ENCODE measurements at places on chromosomes 11 and 22.

DNA sequence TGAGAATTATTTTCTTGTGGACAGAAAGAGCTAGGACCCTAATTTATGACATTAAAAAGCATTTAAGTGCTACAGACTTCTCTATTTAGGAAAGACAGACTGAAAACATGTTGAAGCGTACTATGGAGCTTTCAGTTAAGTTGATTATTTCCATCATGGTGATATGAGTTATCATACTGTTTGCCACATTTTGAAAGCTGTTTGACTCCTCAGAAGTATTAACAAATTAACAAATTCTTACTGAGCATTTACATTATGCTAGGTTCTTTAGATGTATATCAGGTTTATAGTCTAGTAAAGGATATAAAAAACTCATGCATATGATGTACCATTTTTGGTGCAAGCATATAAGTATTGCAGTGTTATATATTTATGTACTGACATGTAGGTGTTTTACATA lies 50.1 kb downstream of the ARHGEF12 start:
- H3K4me1 ChIP-seq: peaks cover 6% of the 10 kb centered on the region
- H3K27me3 ChIP-seq: peaks cover 4% of the 10 kb centered on the region
- no peak overlapping the region for H3K4me3 ChIP-seq
- no peak for ATAC-seq
- H3K27ac ChIP-seq: no peak overlapping the region
- no peaks in the 10 kb centered on the region for H3K36me3 ChIP-seq

GRCh38 chr11:9646324-9646723 lies 17.6 kb upstream of the SWAP70 start:
- no peaks in the 10 kb centered on the region for H3K36me3 ChIP-seq
- ATAC-seq: no peak
- H3K4me3 ChIP-seq: no peak overlapping the region
- H3K4me1 ChIP-seq: no peaks in the 10 kb centered on the region

DNA sequence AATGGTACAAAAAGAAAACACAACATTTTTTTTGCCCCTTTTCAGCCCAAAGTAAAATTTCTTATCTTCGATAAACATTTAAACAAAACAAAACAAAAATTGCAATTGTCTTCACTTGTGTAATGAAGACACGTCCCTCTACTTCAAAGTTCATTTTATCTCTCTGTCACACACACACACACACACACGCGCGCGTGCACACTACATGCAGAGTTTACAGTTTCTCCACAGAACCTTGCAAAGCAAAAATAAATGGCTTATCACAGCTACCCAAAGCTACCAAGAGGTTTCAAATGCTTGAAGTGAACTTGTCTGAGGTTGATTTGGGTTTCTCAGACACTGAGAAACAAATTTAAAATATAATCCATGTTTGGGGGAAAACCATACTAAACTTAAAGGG lies 72.3 kb downstream of the ETS1 start:
- H3K27me3 ChIP-seq: no peaks in the 10 kb centered on the region
- peak overlapping the region; percentile 100 for H3K27ac ChIP-seq
- peak overlapping the region; percentile 99 for H3K4me3 ChIP-seq
- ATAC-seq: no peak
- peaks cover 67% of the 10 kb centered on the region for H3K4me1 ChIP-seq
- H3K36me3 ChIP-seq: peaks cover 100% of the 10 kb centered on the region

- peak; percentile 75 for ATAC-seq
- H3K4me3 ChIP-seq: peak overlapping the region; percentile 9
- H3K4me1 ChIP-seq: peaks cover 32% of the 10 kb centered on the region
- no peaks in the 10 kb centered on the region for H3K27me3 ChIP-seq
Measured at GRCh38 chr11:13206086-13206640, 71.4 kb upstream of the BMAL1 start.

DNA sequence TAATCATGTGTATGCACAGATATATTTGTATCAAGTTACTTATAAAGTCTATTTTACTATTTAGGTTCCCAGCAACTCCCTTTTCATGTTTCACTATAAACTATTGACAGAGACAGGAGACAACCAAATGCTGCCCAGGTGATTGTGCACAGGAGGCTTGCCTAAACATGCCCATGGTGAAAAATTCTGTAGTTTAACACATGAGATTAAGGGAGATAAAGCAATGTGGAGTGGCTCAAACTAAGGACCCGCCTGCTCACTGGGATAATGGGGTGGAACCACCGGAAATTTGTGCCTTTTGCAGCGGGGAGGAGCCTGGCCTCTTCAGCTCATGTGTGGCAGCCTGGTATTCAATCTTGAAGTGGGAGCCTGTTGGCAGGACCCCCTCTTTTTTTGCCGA lies 459.5 kb upstream of the CNTN5 start:
- no peak overlapping the region for H3K27ac ChIP-seq
- H3K27me3 ChIP-seq: no peaks in the 10 kb centered on the region
- ATAC-seq: no peak
- H3K4me3 ChIP-seq: no peak overlapping the region

DNA sequence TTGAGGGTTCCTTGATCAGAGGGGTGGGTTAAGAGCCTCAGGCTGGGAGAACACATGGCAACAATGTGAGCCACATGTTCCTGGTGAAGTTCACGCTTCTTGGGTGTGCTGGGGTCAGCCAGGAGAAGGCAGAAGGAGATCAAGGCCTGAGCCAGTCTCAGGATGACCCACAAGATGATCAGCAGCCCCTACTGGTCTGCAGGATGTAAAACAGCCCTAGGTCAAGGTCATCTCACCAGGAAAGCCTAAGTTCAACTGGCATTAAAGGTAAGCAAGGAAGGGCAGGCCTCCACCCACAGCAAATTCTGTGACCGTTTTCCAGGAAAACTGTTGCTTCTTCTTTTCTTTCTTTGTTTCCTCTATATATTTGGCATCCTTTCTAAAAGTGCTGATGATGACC lies 156.7 kb upstream of the KIRREL3 start:
- H3K27ac ChIP-seq: no peak overlapping the region
- H3K4me3 ChIP-seq: no peak overlapping the region
- no peaks in the 10 kb centered on the region for H3K27me3 ChIP-seq
- ATAC-seq: no peak

DNA sequence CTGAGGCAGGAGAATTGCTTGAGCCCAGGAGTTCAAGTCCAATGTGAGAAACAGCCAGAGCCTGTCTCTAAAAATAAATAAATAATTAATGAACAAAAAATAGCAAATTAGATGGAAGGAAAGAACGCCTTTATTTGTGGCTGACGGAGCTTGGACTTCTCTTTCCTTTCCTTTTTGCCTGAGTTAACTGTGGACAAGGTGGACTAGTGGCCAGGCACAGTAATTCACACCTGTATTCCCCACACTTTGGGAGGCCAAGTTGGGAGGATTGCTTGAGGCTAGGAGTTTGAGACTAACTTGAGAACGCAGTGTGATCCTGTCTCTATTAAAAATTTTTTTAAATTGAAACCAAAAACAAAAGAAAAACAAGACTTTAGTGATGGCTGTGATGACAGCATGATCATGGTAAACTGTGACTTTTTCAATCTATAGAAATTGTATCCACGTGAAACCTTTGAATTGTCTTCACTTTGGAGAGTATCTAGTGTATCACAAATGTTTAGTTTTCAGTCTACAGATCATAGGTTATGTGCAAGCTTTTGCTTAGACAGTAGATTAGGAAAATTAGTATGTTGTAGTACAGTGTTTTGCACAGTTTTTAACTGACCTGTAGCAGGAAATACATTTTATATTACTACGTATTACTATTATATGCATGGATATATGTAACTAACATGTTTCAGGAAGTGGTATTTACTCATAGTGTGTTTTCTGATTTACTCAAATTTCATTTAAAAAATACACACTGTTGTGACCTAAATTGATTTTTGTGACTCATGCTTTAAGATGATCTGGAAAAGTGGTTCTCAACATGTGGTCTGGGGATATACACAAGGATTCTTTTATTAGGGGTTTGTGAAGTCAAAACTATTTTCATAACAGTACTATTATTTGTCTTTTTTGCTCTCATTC lies 42.1 kb downstream of the KDM2A start:
- peak; percentile 91 for ATAC-seq
- H3K27me3 ChIP-seq: no peaks in the 10 kb centered on the region
- peaks cover 36% of the 10 kb centered on the region for H3K36me3 ChIP-seq
- H3K27ac ChIP-seq: peak overlapping the region; percentile 28
- H3K4me1 ChIP-seq: peaks cover 16% of the 10 kb centered on the region

- peaks cover 65% of the 10 kb centered on the region for H3K27me3 ChIP-seq
- peak overlapping the region; percentile 35 for H3K4me3 ChIP-seq
- ATAC-seq: peak; percentile 94
- H3K36me3 ChIP-seq: no peaks in the 10 kb centered on the region
Measured at GRCh38 chr11:33893711-33894397, 2.0 kb upstream of the LMO2 start.

DNA sequence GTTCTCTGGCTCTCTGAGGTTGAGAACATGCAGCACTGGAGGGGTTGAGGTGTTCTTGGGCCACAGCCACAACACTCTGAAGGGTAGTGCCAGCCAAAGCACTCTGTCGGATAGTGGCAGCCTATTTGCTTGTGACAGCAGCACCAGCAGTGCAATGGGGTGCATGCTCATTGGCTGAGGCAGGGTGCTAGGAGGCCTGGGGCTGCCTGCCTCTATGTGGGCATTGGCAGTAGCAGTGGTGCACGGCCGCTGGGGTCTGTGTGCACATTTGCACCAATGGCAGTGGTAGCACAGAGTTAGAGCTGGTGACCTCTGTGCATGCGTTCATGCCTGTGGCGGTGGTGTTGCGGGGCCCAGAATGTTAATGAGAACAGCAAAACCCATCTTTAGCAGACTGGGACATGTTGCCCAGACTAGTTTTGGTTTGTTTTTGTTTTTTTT lies 25.4 kb downstream of the PI4KA start:
- H3K36me3 ChIP-seq: peaks cover 71% of the 10 kb centered on the region
- H3K4me3 ChIP-seq: no peak overlapping the region
- H3K27ac ChIP-seq: no peak overlapping the region
- H3K27me3 ChIP-seq: no peaks in the 10 kb centered on the region
- no peaks in the 10 kb centered on the region for H3K4me1 ChIP-seq

DNA sequence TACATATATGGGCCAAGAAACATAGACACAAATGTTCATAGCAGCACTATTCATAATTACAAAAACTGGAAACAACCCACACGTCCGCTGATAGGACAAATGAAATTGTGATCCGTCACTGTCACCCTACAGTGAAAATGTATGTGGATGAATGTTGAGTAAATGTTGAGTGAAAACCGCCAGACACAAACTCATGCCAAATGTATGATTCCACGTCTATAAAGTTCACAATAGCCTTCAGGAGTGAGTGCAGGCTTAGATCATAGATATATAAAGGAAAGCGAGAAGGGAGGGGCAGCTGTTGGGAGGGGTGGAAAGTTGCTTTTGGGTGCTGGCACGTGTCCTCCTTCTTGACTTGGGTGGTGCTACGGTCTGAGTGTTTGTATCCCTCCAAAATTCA lies 33.6 kb downstream of the DBX1 start:
- H3K27me3 ChIP-seq: peaks cover 3% of the 10 kb centered on the region
- H3K4me1 ChIP-seq: no peaks in the 10 kb centered on the region
- ATAC-seq: no peak
- H3K36me3 ChIP-seq: no peaks in the 10 kb centered on the region

GRCh38 chr11:102476069-102476468 lies 23.5 kb upstream of the TMEM123 start:
- no peaks in the 10 kb centered on the region for H3K27me3 ChIP-seq
- no peaks in the 10 kb centered on the region for H3K36me3 ChIP-seq
- peaks cover 35% of the 10 kb centered on the region for H3K4me1 ChIP-seq

DNA sequence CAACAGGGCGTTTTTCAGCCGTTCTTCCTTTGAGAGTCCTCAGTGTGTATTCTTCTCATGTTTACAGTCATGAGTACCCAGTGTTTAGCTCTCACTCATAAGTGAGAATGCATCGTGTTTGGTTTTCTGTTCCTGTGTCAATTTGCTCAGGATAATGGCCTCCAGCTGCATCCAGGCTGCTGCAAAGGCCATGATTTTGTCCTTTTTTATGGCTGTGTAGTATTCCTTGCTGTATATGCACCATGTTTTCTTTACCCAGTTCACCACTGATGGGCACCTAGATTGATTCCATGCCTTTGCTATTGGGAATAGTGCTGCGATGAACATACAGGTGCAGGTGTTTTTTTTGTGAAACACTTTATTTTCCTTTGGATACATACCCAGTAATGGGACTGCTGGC lies 23.5 kb downstream of the B3GAT1 start:
- peaks cover 6% of the 10 kb centered on the region for H3K27me3 ChIP-seq
- no peak for ATAC-seq
- no peak overlapping the region for H3K27ac ChIP-seq
- H3K4me1 ChIP-seq: peaks cover 19% of the 10 kb centered on the region
- H3K36me3 ChIP-seq: no peaks in the 10 kb centered on the region

- no peaks in the 10 kb centered on the region for H3K36me3 ChIP-seq
- peaks cover 16% of the 10 kb centered on the region for H3K4me1 ChIP-seq
- no peak overlapping the region for H3K27ac ChIP-seq
- H3K4me3 ChIP-seq: no peak overlapping the region
Measured at GRCh38 chr11:95147364-95147905, 57.8 kb downstream of the ENDOD1 start.

- H3K4me1 ChIP-seq: peaks cover 29% of the 10 kb centered on the region
- no peak overlapping the region for H3K27ac ChIP-seq
- peaks cover 18% of the 10 kb centered on the region for H3K36me3 ChIP-seq
- no peak for ATAC-seq
- H3K27me3 ChIP-seq: no peaks in the 10 kb centered on the region
Measured at GRCh38 chr11:59562292-59562691, 51.0 kb downstream of the OR4D9 start.

DNA sequence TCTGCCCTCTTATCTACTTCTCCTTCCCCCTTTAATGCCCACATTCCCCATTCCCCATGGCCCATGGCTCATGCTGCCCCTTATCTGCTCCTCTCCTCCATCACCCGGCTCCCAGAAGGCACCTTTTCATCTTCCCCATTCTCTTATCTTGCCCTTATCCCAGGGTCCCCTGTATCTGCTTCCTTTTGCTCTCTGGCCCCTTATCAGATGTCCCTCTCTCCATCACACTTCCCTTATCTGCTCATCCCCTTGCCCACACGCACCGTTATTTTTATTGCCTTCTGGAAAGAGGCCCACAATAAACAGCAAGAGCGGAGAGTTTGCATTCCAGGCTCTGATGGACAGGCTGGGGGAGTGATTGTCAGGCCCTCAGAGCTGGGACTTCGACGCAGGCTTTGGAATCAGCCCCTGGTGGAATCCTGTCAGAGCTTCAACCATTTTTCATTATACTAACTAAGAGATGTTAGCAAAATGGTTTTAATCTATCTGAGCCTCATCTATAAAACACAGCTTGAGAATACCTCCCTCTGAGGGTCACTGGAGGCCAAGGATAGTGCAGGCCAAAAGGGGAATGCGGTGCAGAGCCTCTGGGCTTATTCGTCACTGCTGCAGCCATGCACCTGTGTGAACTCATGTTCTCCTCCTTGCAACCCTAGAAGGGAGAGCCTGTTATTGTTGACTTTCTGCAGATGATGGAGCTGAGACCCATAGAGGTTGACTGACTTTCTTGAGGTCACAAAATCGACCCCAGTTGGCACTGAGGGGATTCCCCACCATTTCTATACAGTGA lies 37.0 kb upstream of the LRRC55 start:
- no peaks in the 10 kb centered on the region for H3K4me1 ChIP-seq
- ATAC-seq: no peak
- H3K27ac ChIP-seq: no peak overlapping the region
- H3K27me3 ChIP-seq: peaks cover 13% of the 10 kb centered on the region

DNA sequence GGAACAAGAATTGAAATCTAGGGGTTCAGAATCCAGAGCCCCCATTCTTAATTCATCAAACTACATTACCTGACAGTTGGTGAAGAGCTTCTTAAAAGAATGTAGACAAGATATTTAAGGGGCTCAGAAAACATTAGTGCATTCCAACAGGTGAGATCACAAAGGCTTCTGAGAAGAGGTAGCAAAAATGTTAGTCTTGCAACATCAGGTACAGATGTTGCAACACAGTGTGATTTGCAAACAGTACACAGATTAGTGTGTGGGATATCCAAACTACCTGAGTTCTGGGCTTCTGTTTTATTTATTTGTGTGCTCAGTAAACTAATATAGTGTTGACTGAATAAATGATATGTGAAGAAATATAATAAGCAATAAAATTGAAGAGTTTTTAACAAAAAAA lies 11.8 kb downstream of the CASP4 start:
- no peaks in the 10 kb centered on the region for H3K27me3 ChIP-seq
- peaks cover 43% of the 10 kb centered on the region for H3K4me1 ChIP-seq
- H3K36me3 ChIP-seq: peaks cover 57% of the 10 kb centered on the region
- no peak overlapping the region for H3K27ac ChIP-seq

Data from activated T-helper 17 cell treated with anti-CD3 and anti-CD28 coated beads, Interleukin-2, amount 50 U/mL, for 72 hours (primary cell).